Stimulated activated CD8-positive, alpha-beta memory T cell treated with anti-CD3 and anti-CD28 coated beads, Interleukin-4, amount 100 ng/mL, for 4 hours (primary cell): ENCODE measurements at places on chromosomes 2 and 18.

- no peak for DNase-seq
Observed at GRCh38 chr2:209425471-209426071, 1.7 kb downstream of the MAP2 start.

DNA sequence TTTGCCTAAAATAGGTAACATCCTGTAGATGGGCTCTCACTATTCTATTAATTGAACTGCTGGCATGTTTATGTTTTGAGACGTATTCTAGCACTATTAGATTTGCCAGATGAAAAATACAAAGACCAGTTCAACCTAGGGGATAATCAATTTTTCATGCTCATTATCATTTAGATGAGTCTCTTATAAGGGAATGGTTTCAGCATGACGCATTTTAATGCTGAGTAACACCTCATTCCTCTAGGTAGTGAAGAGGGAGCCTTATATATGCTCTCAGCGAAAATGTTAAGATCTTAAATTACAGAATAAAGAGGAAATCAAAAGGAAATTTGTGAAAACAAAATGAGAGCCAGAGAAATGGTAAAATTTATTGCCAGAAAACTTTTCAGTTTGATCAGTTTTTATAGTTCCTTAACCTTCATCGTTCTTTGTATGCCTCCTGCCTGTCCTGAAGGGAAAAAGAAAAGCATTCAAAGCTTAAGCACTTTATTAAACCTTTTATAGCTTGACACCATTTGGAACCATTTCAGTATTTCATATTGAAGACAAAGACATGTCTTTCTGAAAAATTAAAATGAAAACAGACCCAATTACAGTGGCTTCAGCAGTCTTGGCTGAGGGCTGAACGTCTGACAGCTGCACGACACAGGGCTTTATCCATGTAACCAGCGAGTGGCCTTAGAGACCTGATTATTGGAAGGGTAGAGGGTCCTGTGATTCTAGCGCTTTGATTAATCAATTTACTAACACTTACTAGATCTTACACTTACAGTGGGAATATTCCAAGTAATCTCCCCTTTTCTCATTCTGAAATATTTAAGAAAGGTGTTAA, 112.8 kb downstream of the ADCYAP1 start:
- DNase-seq, result no peak

GRCh38 chr2:235330775-235331451, 162.9 kb upstream of the AGAP1 start:
- DNase-seq, result no peak

GRCh38 chr18:31750273-31750672, 10.4 kb downstream of the SLC25A52 start:
- no peak for DNase-seq

DNA sequence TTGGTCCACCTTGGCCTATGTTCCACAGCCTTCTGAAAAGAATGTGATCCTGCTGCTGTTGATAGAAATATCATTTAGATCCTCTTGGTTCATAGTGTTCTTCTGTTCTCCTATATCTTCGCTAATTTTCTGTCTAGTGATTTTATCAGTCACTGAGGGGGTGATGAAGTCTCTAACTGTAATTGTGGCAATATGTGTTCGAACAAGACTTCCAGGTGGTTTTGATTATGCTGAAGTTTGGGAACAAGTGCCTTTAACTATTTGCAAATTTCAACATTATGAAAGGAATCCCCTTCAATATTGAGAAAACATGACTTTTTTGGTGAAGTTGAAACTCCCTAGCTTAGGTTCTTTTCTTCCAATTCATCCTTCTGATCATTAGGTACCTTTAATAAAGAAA, 140.4 kb downstream of the MTX2 start:
- no peak for DNase-seq

GRCh38 chr18:32911660-32912284, 138.9 kb upstream of the KLHL14 start:
- no peak for DNase-seq

DNA sequence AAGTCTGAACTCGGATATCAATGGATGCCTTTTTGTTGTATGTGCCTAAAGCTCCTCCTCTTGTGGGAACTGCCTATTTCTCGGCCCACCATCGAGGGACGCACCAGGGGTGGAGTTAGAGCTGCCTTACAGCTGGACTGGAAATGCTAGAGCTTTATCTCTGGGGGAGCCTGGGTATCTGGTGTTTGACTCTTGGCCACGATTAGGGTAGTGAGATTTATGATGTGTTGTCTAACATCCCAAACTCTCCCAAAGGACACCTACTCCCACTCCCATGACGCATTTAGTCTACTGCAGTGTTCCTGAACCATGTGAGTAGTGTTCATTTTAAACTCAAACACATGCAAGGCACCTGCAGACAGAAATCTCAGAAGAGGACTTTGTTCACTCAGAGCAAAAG, 594.8 kb downstream of the METTL4 start:
- DNase-seq, result no peak

DNA sequence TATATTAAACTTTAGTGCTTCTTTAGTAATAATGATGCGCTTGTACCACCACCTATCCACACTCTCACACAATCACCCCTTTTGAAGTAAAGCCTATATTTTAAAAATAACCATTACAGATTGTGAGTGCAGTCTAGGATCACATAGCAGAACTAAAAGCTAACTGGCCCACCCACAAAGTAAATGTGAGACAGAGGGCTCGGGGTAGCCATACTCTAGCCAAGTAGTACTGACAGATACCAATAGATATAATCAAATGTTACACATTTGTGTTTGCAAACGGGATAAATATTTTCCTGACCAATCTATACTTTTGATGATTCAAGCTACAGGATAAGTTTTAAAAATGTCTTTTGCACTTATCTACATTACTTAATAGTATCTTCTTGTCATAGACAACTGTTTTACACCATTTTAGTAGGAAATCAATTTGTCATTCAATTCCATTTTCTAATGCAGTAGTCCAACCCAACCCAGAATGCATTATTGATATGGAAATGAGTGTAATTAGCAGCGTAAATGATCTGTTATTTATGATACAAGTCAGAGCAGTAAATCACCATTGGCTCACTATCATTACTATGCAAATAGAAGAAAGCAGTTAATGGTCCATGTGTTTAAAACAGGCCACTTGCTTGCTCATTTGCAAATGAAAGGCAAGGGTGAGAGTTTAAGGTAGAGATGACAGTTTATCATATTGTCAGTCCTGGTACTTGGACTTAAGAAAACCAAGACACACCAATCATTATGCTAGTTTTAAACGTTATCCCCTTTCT, 111.8 kb downstream of the ERBB4 start:
- no peak for DNase-seq

DNA sequence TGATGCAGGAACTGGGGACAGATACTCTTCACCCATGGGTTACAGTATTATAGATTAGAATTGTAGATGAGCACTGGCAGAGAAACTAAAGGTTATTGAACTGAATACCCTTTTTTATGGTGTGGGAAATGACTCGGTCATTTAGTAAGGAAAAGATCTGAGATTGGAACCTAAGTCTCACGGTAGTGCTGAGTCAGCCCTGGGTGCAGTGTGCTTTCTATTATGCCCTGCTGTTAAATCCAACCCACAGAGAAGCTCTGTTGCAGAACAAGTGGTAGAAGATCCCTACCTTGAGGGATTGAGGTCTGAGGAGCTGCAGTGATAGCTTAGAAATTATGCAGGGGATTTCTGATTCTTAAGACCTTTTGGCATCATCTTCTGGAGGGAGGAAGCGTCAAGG, 12.7 kb downstream of the CCT7 start:
- DNase-seq, result no peak

GRCh38 chr18:68991286-68991685, 193.4 kb downstream of the CCDC102B start:
- DNase-seq, result no peak

GRCh38 chr18:42996824-42997223, 118.7 kb downstream of the RIT2 start:
- DNase-seq, result no peak

GRCh38 chr2:110678457-110679336, 834 bp upstream of the BUB1 start:
- DNase-seq, result no peak

DNA sequence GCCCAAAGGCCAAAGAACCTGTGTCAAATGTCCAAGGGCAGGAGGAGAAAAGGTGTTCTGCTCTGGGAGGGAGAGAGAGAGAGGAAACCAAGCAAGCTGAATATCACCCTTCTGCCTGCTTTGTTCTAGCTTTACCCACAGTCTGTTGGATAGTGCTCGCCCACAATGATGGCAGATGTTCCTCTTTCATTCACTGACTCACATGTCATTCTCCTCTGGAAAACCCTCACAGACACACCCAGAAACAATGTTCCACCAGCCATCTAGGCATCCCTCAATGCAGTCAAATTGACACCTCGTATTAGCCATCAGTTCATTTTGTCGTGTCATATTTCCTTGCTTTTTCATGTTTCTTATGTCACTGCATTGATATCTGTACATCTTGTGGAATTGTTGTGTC, 150.3 kb downstream of the UBR3 start:
- no peak for DNase-seq

DNA sequence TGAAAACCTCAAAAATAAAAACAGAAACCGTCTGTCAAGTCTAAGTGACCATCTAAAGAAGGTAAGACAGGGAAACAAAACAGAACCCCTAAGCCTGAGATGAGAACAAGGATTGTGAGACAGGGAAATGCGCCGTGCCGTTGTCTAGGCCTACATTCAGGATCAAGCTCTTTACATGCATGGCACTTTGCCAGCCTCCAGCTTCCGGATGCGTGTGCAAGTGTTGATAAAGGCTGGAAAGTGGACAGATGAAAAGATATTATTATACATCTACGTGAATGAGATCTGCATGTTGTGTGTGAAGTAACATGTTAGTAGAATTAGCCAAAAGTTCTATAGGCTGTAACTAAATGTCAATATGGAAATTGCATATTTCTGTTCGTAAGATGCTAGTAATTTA, 28.6 kb upstream of the TMEM87B start:
- DNase-seq, result no peak

- no peak for DNase-seq
Observed at GRCh38 chr2:2825062-2825461, 494.0 kb upstream of the MYT1L start.

- no peak for DNase-seq
Observed at GRCh38 chr2:238336151-238336550, 15.8 kb downstream of the TRAF3IP1 start.

DNA sequence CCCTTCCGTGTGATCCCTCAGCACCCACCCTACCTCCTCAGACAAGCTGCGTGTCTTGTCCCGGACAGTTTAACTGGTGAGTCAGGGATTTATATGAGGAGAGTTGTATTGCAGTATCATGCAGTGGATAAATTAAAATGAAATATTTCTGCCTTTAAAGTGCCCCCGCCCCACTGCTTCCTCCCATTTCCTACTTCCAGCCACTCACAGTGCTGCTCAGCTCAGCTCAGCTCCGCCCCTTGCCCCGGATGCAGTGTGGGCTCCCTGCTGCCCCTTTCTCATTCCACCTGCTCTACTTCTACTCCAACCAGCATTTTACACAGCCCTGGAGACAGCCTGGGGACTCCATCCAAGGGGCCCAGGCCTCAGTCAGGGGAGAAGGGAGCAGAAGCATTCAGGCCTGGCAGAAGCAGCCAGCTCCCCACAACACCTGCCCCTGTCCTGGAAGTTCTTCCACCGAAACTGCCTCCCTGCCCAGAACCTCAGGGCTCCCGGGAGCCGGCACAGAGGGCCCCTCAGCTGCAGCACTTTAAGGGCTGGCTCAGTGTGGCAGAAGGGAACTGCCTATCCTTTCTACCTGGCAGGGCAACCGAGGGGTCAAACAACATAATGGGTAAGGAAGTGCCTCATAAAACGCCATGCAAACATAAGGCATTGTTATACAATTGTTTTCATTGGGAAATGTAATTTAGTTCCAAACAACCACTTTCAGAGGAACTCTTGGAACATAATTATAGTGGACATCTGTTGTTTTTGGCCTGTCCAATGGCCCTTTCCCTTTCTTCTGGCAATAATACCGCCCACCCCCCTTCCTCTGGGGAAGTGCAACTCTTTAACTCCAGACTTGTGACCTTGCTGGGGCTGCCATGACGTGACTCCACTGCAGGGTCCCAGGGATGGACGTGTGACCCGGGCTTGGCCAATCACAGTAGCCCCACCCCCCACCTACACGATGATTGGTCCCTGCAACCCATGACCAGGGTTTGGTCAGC, 102.3 kb downstream of the LIPG start:
- DNase-seq, result no peak

GRCh38 chr2:165293440-165294420, 54.5 kb downstream of the SCN2A start:
- DNase-seq, result peak; percentile 3

DNA sequence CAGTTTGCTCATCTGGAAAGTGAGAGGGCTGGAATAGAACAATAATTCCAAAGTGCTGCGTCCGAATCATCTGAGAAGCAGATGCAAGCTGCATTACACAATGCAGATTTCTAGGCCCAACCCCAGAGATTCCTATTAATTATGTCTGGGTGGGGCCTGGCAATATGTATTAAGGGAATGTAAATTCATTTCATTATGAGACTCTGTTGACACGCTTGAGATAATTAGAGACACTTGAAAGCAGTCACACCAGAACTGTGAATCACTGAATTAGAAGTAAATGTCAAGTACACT, 54.7 kb upstream of the HK2 start:
- DNase-seq, result no peak

DNA sequence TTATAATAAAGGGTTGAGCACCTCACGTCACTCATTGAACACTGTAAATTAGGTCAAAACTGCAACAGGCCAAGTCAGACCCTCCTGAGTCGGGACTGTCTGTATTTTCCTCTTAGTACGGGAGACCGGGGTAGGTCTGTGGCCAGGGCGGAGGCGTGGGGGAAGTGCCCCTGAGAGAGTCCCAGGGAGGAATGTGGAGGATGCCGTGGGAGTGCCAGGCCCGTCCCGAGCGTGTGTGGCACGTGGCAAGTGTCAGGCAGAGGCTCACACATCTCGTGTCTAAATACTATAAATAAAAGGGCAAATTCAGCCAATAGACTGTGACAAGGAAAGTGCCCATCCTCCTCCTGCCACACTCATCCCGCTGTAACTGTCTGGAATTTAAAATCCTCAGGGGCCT, 6.3 kb upstream of the HDAC4 start:
- no peak for DNase-seq

GRCh38 chr18:23994361-23994902, 20.1 kb upstream of the TTC39C start:
- no peak for DNase-seq

- no peak for DNase-seq
Observed at GRCh38 chr2:120483355-120483754, 137.4 kb downstream of the INHBB start.

- no peak for DNase-seq
Observed at GRCh38 chr2:62817348-62817747, 111.8 kb downstream of the EHBP1 start.

GRCh38 chr2:28274911-28275685, 117.6 kb upstream of the FOSL2 start:
- no peak for DNase-seq

DNA sequence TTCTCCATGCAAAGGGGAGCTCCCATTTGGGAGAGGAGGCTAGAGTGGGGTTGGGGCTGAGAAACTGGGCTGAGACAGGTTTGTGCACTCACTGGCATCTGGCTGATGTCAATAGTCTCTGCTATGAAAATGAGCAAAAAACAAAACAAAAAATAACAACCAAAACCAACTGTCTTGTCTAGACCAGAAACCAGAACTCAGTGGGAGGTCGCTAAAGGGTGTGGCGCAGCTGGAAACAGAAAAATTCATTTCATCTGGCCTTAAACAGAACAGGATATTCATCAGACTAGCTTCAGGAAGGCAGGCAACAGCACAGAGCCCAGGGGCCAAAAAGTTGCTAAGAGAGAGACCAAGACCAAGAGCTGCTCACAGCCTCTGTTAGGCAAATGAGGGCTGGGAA, 126.1 kb downstream of the THNSL2 start:
- no peak for DNase-seq

GRCh38 chr2:239953418-239954061, 71.6 kb downstream of the NDUFA10 start:
- DNase-seq, result no peak

- DNase-seq, result peak; percentile 9
Observed at GRCh38 chr2:157627594-157628476, 829 bp downstream of the ACVR1C start.
